ENCODE measurements at places on chromosomes 12 and 14.

GRCh38 chr12:54033980-54034784, 1.3 kb downstream of the HOXC5 start:
- no peak for DNase-seq

GRCh38 chr12:99834710-99835109, 150.0 kb downstream of the ANKS1B start:
- no peak for DNase-seq

GRCh38 chr14:25032092-25032784, 17.7 kb downstream of the STXBP6 start:
- no peak for DNase-seq

DNA sequence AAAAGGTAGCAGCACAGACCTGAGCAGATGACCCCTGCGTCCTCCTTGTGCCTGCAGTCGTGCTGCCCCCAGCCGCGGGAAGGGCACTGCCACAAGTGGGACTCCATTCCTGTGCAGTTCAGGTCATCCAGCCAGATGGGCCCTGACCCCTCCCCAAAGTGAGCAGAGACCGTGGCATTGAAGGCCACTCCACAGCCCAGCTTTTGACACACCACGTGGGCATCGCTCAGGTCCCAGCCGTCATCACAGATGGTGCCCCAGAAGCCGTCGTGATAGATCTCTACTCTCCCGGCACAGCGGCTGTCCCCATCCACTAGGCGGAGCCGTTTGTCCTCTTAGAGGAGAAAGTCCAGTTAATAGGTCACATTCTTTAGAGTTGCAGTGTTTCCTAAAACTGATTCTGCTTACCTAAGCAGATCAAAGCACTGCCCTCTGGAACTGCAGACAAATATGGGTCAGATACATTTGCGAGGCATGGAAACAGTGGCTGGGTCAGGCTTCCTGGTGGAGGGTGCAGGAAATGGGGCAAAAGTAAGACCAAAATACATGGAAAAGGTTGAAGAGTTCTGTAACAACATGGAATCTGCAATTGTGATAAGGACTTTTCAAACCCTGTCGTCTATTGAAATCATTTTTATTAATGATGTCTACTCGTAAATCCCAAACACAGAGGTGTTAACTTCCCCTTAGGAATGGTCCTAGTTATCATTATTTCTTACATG, 69.4 kb downstream of the CD163L1 start:
- DNase-seq, result peak; percentile 4

Data from stimulated activated CD4-positive, alpha-beta T cell treated with anti-CD3 and anti-CD28 coated beads, Interleukin-4, amount 100 ng/mL, for 1 hour (primary cell).